ENCODE measurements at places on chromosomes 2 and 18.

DNA sequence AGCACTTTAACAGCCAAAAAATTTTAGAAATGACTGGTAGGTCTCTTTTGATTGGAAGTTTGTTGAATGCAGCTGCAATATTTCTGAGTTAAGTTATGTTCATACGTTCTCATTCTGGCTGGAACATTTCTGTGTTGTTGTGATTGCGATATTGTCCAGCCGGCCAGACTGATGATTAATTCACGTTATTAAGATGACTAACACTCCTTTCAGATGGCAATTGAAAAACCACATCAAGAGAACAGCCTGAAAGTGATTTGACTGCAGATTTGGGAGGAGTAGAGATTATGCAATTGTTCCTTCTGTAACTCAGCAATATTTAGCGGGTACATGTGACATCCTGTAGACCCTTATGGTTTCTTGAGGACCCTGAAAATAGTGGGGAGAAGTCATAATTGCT, 133.7 kb downstream of the FBXO15 start:
- DNase-seq = no peak

GRCh38 chr2:174327841-174328113, 7.0 kb upstream of the SP9 start:
- DNase-seq = no peak

- DNase-seq = no peak
Observed at GRCh38 chr2:53424902-53425301, 342.7 kb upstream of the CHAC2 start.

DNA sequence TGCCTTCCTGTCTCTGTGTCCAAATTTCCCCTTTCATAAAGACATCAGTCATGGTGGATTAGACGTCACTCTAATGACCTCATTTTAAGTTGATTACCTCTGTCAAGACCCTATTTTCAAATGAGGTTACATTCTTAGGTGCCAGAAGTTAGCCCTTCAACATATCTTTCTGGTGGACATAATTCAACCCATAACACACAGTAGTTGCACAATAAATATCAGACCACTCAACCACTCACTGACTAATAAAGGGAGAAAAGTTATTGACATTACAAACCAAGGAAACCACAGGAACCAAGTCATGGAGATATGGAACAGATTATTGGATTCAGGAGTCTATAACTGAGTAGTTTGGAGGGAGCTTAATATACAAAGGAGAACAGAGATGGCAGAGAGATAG, 377.4 kb upstream of the ACVR2A start:
- no peak for DNase-seq

DNA sequence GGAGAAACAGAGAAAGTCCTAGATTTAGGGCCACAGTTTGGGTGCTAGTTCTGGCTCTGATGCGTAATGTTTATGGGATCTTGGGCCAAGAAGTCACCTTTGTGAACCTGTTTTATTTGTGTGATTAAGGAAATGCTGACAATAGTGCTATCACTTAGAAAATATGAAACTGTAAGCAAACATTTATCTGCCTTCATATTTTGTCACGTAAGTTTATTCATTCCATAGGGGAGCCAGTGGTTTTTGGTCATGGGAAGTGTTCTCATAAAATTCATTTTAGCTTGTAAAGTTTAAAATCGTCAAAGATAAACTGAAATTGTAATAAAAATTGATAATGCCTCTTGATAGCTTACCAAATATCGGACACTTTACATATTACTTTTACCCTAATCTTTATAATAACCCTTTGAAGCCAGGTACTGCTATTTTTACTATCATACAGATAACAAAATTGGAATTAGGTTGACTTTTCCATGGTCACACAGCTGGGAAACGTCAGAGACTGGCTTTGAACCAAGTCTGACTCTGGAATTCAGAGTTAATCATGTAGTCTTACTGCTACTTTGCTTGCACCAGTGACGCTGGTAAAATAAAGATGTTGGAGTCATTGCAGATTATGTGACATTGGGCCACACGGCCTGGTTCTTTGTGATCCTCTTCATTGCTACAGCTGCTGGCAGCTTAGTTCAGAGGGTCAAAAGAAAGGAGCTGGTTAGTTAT, 99.7 kb downstream of the ICA1L start:
- DNase-seq = no peak

- DNase-seq = no peak
Observed at GRCh38 chr2:6879011-6879410, 1.4 kb downstream of the RSAD2 start.

- no peak for DNase-seq
Observed at GRCh38 chr2:47950340-47951301, 44.3 kb upstream of the FBXO11 start.

- no peak for DNase-seq
Observed at GRCh38 chr2:219297766-219298456, 11.3 kb downstream of the PTPRN start.

DNA sequence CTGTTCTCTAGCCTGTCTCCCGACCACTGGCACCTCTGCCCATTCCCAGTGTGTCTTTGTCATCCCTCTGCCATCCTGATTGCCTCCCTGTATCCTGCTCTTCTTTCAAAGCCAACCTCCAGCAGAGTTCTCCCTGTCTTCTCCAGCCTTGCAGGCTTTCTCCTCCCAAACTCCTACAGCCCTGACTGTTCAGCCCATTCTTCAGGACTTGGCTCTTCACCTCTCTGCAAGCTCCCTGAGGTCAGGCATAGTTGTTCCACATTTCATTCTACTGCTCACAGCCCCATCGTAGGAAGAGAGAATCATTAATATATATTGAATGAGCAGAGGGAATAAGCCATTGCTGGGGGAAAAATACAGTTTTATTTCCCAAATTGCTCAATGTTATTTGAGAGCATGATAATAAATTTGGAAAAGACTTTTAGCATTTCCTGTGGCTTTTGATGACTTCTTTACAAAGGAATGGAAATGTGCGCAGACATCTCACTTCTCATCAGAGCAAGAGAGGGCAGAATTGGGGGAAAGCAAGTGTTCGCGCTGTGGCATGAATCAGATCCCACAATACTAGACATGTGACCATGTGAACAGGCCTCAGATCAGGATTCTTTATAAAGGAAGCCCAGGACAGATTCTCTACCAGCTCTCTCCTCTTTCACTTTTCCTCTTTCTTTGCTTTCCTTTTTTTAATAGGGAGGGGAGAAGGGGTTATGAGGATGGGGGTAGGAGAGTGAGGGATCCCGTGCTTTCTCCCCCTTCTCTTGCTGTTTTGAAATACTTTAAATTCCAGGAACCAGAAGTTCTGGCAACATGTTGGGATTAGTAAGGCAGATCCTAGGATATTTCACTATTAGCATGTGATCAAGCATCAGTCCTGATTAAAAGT, 37.4 kb downstream of the EPAS1 start:
- DNase-seq = no peak

GRCh38 chr2:233384811-233385488, 30.7 kb downstream of the DGKD start:
- no peak for DNase-seq

DNA sequence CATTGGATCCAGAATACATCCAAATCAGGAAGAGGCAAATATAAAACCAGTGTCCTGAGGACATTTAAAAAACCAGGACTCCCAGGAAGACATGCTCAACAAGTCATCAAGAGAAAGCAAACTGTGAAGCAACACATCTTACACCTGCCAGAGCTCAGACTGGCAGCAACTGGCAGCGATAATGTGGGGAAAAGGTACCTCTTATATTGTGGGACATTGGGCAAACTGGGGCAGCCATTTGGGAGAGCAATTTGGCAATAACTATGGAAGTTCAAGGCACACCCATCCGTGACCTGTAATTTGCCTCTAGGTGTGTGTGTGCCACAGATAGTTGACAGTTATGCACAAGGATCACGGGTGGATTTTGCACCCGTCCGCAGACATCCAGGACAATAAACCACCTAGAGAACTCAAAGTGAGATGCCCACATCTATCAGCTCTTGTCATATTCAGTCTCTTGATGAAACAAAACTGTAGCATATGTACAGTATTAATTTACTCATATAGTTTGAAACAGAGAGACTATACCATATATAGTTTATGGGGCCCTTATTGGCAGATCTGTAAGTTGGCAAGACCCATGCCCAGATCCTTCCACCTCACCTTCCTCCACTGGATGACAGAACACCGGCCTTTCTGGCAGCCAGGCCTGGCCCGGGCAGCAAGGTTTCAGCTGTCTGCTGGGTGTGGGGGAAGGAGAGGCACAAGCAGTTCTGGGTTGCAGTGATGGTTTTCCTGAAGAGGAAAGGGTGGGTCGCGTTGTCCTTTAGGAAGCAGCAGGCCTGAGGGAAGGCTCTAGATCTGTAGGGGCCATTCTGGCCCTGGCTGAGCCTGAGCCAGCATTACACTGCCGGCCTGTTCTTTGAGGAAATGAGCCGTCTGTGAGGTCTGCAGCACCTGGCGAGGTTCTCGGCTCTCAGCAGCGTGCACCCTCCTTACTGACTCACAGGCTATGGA, 18.8 kb downstream of the HJURP start:
- no peak for DNase-seq

- DNase-seq = no peak
Observed at GRCh38 chr2:45510701-45511420, 100.2 kb downstream of the SRBD1 start.

- DNase-seq = peak; percentile 86
Observed at GRCh38 chr18:12726774-12727550, 24.1 kb downstream of the PSMG2 start.

GRCh38 chr2:188285049-188285448, 6.6 kb upstream of the GULP1 start:
- DNase-seq = no peak

DNA sequence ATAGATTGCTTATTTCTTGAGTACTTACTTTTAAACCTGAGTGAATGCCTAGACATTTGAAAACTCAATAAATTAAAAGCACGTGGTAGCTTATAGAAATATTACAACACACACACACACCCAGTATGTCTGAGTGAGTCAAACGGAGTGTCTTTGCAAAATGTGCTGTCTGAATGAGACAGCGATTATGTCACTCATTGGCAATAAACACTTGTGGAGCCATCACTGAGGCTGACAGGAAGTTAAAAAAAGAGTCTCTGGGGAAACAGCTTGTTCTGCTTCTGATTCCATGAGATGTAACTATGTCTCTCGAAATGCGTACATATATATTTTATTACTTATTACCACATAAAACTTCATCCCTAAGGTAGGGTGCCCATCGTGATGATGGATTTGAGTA, 22.3 kb upstream of the VPS4B start:
- peak; percentile 35 for DNase-seq

DNA sequence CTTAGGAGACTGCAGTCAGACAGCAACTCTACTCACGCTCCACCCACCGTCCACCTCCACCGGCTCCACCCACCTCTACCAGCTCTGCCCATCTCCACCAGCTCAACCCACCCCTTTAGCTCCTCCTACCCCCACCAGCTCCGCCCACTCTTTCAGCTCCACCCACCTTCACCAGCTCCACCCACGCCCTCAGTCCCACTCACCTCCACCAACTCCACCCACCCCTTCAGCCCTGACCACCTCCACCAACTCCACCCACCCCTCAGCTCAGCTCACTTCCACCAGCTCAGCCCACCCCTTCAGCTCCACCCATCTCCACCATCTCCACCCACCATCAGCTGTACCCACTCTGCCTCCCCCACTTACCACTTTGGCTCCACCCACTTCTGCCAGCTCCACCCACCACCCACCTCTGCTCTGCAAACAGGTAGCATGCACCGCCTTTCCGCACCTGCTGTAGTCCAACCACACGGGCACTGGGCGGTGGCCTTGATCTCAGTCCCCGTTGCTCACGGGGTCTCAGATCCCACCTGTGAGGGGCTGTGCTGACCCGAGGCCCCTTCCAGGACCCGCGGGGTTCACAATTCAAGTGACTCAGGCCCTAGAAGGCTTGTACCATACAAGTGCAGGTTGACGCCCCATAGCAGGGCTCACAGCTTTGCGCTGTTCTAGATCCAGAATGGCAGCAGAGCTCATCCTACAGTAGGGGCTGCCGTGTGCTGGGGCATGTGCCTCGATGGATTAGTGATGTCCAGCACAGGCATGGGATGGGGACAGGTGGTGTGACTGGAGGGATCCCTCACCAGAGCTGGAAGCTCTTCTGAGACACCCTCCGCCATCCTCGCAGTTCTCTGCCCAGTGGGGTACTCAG, 77.2 kb upstream of the OTOS start:
- DNase-seq = no peak

GRCh38 chr2:172540421-172540820, 15.5 kb upstream of the PDK1 start:
- no peak for DNase-seq

GRCh38 chr2:69863298-69863697, 30.5 kb upstream of the SNRNP27 start:
- no peak for DNase-seq

- DNase-seq = no peak
Observed at GRCh38 chr2:225740086-225740485, 340.6 kb downstream of the NYAP2 start.

GRCh38 chr18:8871489-8871888, 166.1 kb downstream of the MTCL1 start:
- DNase-seq = no peak

- DNase-seq = no peak
Observed at GRCh38 chr2:150388289-150388625, 99.2 kb downstream of the RND3 start.
